ENCODE measurements at places on chromosomes 5 and 9.

DNA sequence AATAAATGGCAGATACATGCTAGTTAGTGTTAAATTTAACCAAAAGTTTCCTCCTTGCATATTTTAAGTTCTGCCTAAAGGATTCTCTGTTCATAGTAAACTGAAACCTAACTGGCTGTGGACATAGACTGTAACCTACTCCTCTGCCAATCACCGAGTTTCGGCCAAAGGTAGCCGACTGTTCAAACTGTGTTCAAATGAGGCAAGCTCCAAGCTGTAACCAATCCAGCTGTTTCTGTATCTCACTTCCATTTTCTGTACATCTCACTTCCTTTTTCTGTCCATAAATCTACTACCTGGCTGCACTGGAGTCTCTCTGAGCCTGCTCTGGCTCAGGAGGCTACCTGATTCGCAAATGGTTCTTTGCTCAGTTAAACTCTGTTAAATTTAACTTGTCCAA, 44.1 kb downstream of the KCNV2 start:
- no peak for DNase-seq

DNA sequence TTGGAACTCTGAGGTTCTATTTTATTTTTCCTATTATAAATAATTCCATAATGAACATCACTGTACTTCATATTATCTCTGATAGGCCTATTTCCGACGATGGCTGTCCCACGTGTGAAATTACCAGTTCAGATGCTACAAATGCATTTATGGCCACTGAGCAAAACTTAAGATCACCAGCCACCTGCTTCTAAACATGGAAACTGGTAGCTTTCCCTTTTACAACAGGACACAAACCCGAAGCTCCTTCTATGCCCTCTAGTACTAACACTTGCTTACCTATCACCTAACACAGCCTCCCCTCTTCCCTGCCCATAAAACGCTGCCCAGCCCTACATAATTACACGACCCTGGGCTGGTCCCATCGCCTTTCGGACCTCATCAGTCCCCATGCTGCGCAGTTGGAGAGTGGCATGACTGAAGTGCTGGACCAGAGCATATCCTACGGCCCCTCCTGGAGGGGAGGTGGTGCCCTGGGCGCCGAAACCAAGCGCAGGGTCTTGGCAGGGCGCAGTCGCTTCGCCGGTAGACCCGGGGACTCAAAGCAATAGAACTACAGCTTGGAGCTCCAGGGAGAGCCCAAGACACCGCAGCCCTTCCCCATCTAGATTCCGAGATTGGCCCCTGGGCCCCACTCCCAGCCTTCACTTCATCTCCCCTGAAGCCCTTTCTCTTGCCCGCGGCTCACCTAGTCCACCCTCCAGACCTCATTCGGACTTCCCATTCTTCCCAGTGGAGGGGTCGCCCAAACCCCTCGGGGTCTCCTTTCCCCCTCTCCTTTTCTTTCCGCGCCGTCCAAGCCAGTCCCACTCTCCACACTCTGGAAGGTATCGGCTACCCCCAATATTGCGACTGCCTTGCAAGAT, 1.0 kb upstream of the SAP30L start:
- DNase-seq, result no peak

GRCh38 chr9:78828521-78828920, 531.6 kb downstream of the PSAT1 start:
- DNase-seq, result no peak

DNA sequence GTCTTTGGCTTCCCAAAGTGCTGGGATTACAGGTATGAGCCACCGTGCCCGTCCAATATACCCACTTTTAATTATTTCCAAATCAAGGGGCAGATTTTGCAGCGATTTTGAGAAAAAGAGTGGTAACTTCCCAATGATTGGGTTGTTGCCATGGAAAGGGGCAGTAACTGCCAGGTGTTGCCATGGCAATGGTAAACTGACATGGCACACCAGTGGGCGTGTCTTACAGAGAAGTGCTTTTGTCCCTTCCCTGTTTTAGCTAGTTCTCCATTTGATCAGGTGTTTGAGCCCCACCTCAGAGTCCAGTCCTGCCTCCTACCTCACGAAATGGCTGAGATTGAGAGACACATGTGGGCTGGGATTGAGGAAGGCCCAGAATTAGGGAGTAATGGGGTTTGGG, 86.3 kb upstream of the IER5L start:
- DNase-seq, result no peak

GRCh38 chr9:132946211-132946610, 1.8 kb upstream of the TSC1 start:
- no peak for DNase-seq

- DNase-seq, result no peak
These were observed 35.4 kb upstream of the MSH3 start for GRCh38 chr5:80619086-80619485.

GRCh38 chr5:23274171-23274570, 233.2 kb upstream of the PRDM9 start:
- DNase-seq, result no peak

DNA sequence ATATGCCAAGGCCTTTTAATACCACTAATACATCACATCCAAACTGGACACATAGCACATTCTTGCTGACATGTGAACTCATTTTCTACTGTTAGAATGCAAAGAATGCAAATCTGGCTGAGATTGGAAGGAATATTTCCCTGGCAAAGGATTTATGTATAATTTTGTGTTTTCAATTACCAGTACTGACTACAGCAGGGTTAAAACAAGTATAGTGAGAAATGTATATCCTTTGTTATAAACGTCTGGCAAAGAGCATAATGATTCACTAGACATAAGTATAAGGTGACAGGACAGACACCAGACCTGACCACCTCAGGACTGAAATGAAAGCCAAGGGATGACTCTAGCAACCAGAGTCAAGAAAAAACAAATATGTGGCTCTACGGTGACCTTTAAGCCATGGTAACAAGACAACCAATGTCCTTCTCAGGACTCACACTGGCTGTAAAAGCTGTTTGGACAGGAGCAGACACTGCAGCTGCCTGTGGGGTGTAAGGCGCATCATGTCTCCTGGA, 95.0 kb downstream of the MRPS27 start:
- no peak for DNase-seq

- peak; percentile 56 for DNase-seq
These were observed 23.3 kb downstream of the TNFSF8 start for GRCh38 chr9:114906922-114907571.

DNA sequence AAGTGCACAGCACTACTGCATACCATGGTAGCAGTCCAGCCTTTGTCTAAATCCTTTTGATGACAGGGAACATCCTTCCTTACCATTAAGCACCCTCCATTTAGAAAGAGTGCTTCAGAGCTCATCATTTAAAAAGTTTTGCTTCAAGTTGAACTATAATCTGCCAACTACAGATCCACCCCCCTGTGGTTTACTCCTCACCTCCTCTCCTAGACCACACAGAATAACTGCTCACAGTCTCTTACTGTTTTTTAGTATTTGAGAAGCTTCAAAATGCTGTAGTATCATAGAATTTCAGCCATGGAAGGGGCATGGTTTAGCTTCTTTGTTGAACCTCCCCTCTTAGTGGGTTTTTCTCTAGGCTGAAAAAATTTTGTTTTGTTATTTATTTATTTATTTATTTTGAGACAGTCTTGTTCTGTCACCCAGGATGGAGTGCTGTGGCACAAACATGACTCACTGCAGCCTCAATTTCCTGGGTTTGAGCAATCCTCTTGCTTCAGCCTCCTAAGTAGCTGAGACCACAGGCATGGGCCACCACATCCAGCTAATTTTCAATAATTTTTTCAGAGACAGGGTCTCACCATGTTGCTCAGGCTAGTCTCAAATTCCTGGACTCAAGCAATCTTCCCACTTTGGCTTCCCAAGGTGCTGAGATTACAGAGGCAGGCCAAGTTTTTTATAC, 384.3 kb upstream of the RFX3 start:
- no peak for DNase-seq

- no peak for DNase-seq
These were observed 933 bp downstream of the NEK6 start for GRCh38 chr9:124258607-124259157.

- DNase-seq, result no peak
These were observed 223 bp downstream of the NR3C1 start for GRCh38 chr5:143403334-143403592.

DNA sequence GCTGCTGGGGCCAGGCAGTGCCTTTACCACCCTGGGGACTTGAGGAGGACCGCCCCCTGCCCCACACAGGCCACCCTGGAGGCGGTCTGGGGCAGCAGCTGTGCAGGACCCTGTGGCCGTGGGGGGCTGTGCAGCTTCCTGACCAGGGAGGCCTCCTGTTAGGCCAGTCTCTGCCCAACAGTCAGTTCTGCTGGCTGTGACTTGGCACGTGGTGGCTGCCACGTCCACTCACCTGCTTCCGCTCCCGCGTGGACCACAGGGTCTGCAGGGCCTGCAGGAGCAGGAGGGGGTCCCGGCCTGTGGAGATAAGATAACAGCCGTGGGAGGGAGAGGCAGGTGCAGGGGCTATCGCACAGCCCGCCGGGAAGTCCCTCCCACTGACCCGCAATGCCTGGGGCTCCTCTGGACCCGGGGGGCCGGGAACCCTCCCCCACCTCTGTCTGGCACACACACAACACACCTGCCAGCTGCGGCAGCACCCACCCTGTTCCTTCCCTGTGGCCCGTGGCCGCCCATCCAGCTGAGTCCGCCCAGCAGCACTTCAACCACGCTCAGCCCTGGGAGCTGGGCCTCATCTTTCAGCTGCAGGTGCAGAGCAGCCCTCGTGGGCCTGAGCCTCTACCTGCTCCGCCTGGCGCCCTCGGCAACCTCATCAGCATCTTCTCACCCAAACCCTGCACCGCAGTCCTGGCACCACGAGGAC, 39.7 kb downstream of the EXD3 start:
- no peak for DNase-seq

GRCh38 chr9:114238891-114239875, 83.7 kb upstream of the ORM1 start:
- no peak for DNase-seq
